Muscle of arm (tissue), 14 donors: ENCODE measurements at places on chromosomes 7 and 10.

GRCh38 chr7:55245271-55245723 lies 119.8 kb upstream of the LANCL2 start:
- no peak for DNase-seq

GRCh38 chr7:7681191-7681935 lies 37.0 kb downstream of the RPA3 start:
- DNase-seq: peak; percentile 77

DNA sequence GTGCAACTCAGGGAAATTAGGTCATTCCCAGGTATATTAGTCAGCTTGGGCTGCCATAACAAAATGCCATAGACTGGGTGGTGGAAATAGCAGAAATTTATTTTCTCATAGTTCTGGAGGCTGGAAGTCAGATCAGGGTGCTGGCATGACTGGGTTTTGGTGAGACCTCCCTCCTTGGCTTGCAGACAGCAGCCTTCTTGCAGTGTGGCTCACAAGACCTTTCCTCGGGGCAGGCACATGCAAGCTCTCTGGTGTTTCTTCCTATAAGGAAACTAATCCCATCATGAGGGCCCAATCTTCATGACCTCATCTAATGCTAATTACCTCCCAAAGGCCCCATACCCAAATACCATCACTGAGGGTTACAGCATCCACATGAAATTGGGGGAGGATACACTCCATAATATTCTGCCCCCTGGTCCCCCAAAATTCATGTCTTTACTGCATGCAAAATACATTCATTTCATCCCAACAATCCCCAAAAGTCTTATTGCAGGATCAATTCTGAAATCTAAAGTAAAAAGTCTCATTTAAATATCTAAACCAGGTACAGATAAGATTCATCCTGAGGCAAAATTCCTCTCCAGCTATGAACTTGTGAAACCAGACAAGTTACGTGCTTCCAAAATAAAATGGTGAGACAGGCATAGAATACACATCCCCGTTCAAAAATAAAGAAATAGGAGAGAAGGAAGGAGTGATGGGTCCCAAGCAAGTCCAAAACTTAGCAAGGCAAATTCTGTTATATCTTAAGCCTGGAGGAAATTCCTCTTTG lies 17.4 kb upstream of the CBLL1 start:
- DNase-seq: no peak

- DNase-seq: no peak
These were observed 84.4 kb downstream of the RGS10 start for GRCh38 chr10:119457966-119458766.

- no peak for DNase-seq
These were observed 2.9 kb downstream of the CDK14 start for GRCh38 chr7:90599038-90599437.

DNA sequence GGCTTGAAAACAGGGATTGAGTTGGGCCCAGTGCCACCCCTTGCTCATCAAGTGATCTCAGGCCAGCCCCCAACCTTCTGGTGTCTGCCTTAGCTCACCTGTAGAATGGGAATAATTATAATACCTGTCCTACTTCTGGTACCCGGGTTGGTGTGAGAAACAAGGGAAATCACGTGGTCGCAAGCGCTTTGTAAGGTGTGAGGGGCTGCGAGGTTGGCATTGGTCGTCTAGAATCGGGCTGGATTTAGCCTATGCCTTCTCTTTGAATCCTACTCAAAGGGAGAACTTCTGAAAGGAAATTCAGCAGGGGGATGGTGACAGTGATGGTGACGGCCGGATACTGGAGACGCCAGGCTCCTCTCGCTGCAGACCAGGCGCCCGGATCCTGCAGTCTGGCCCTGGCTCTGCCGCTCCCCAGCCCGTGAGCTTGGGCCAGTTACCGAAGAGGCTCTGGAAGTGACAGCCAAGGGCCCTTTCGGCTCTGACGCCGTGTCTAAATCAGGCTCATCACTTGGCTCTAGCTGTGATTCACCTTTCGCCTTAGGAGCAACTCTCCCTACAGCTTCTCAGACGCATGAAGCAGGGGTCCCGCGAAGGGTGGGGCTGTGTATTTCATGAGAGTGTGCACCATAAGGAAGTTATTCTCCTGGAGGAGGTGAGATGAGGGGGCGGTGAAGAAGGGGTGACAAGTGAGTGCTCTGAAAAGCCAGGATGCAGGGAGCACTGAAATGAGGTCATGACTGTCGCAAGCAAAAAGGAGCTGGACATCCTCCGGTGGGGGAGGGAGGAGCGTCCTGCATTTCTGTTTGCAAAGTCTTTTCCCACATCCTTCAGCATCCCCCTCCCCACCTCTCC lies 4.0 kb upstream of the CREB5 start:
- no peak for DNase-seq

GRCh38 chr7:139661903-139662302 lies 115.9 kb downstream of the HIPK2 start:
- no peak for DNase-seq

DNA sequence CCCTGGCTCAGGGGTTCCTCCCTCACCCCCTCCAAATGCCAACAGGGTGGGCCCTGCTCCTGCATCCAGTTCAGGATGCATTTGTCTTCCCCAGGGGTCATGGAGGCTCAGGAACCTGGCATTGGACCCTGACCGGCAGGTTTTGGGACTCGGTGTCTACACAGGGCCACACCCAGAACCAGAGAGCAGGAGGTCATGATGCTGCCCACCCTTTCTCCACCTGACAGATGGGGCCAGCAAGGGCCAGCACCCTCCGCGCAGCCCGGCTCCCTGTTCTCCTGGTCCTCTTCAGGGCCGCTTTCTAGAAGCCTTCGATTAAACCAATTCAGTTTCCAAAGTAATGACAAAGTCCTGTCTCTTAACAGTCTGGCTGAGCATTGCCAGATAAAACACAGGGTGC lies 50.2 kb downstream of the CAMK2B start:
- no peak for DNase-seq

- DNase-seq: no peak
These were observed 35.2 kb upstream of the MXI1 start for GRCh38 chr10:110172155-110172554.

DNA sequence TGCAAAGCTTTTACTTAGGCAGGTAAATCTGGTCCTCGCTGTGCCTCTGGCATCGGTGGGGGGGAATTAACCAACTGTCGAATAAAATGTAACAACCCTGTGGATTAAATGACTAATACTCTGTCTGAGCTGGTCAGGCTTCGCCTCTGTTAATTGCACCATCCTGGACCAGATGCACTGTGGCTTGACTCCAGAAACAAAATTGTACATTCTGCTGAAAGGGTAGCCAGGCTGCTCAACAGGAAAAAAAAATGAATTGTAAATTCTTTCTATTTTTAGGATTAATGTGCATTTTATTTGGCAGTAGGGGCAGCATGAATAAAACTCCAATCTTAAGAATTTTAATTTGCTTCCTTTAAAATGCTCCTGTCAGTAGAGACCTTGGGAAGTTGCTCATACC lies 389.4 kb downstream of the SORCS1 start:
- DNase-seq: no peak

- peak; percentile 57 for DNase-seq
These were observed 15.1 kb upstream of the ATE1 start for GRCh38 chr10:121942749-121943416.

DNA sequence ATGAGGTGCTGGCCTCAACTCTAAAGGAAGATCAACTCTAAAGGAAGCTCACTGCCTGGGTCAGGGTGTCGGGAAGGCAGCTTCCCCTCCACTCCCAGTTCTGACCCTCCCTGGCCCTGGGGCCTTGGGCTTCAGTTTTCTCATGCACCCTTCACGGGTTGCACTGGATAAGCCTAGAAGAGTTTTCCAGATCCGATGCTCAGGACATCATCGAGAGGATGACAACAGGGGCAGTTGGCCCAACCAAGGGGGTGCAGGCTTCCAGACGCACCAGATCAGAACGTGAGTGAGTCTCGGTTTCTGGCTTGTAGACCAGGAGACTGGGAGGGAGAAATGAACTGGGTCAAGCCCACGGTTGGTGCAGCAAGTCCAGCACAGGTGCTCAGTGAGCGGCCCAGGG lies 34.2 kb upstream of the CHST15 start:
- no peak for DNase-seq

GRCh38 chr7:44978511-44979366 lies at the start of gene MYO1G:
Gene MYO1G, minus strand, starts transcription at chr7:44979015. Its CDS starts 54 bp downstream, at chr7:44978961.
- DNase-seq: no peak

GRCh38 chr10:13400196-13400965 lies 52.3 kb upstream of the SEPHS1 start:
- no peak for DNase-seq

DNA sequence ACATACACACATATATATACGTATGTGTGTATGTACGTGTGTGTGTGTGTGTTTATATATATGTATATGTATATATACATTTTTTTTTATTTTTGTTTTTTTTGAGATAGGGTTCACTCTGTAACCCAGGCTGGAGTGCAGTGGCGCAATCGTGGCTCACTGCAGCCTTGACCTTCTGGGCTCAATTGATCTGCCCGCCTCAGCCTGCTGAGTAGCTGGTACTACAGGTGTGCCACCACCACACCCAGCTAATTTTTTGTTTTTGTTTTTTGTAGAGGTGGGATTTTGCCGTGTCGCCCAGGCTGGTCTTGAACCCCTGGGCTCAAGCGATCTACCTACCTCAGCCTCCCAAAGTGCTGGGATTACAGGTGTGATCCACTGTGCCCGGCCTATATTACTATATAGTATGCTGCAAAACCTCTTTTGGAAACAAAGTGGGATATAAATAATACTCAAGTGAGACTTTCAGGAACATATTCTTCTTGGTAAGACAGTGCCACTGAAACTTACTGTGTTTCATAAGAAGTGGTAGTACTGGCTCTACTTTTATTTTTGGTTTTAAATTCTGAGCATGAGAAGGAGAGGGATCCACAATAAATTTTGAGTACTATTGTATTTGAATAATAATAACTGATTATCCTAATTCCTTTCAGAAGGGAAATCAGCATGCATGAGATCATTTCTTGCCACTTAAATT lies 51.0 kb downstream of the MLLT10 start:
- no peak for DNase-seq

GRCh38 chr10:125081931-125082330 lies 78.4 kb downstream of the CTBP2 start:
- no peak for DNase-seq

GRCh38 chr7:135795846-135796570 lies 47.4 kb upstream of the FAM180A start:
- no peak for DNase-seq

DNA sequence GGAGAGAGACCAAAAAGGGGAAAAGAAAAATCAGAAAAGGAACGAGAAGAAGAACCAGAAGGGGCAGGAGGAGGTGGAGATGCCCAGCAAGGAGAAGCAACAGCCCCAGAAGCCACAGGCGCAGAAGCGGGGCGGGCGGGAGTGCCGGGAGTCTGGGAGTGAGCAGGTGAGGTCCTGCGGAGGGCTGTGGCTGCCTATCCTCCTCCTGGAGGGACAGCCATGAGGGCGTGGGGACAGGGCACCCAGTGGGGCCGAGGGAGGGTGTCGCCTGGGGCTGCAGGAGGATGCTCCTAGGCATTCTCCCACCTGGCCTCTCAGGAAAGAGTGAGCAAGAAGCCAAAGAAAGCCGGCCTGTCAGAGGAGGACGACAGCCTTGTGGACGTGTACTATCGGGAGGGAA lies 11.8 kb downstream of the CALHM2 start:
- DNase-seq: no peak

DNA sequence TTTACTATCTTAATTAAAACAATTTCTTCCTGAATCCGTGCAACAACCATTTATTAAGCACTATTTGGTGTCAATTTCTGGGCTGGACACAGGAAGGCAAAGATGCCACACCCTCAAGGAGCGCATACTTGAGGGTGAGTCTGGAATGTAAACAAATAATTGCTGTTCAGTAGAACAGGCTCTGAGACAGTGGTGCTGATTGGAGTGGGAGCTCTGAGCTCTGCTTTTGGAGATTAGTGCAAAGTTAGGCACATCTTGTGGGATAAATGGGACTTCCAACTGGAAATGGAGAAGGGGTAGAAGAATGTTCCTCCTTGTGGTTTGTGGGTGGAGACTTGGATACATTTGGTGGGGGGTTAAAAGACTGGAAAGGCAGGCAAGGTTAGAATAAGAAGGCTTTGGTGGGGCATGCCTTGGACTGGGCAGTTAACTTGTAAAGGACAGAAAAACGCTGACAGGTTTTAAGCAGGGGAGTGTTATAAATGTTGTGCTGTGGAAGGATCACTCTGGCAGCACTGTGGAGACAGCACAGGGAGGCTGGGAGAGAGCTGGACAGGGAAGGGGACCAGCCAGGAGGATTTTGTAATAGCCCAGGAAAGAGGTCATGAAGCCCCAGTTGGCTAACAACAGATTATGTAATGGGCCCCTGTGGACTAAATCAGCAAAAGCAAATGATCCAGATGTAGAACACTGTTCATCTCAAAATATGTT lies 80.7 kb downstream of the ZNF365 start:
- no peak for DNase-seq

DNA sequence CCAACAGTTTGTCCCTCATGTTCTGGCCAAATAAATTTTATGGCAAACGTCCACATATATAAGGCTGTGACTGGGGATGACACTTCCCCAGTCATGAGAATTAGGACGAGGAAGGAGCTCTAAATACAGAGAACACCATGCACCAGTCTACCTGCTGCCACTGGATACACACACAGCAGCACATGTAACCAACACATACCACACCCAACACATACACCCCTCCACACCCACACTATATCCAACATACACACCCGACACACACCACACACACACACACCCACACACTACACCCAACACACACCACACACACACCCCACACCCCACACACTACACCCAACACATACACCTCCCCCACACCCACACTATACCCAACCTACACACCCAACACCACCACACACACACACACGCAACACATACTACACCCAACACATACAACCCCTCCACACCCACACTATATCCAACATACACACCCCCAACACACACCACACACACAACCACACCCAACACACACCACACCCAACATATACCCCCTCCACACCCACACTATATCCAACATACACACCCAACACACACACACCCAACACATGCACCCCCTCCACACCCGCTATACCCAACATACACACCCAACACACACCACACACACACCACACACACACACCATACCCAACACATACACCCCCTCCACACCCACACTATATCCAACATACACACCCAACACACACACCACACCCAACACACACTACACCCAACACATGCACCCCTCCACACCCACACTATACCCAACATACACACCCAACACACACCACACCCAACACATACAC lies 74.1 kb downstream of the HIPK2 start:
- DNase-seq: no peak

GRCh38 chr10:29316308-29317026 lies 27.6 kb downstream of the LYZL1 start:
- DNase-seq: no peak

- no peak for DNase-seq
These were observed 3.5 kb downstream of the LLCFC1 start for GRCh38 chr7:142942746-142943145.

- no peak for DNase-seq
These were observed 35.2 kb downstream of the PANK1 start for GRCh38 chr10:89609833-89610346.

DNA sequence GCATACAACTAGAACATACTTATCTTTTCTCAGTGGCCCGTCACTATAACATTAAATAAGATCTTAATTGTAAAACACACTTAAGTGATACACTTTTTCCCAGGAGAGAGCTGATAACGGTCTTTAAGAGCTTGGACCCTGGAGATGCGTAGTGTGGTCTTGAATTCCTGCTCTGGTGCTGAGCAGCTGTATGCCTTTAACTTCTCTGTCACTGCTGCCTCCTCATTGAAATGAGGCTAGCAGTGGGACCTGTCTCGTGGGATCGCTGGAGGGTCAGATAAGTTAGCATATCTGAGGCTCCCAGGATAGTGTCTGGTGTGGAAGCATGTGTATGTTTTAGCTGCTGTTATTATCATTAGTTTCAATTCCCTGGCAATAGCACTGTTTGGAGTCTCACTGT lies 194.9 kb downstream of the SDK1 start:
- no peak for DNase-seq

GRCh38 chr10:32577448-32577847 lies 131.5 kb downstream of the CCDC7 start:
- DNase-seq: no peak
